ENCODE measurements at places on chromosomes 5 and 9.

DNA sequence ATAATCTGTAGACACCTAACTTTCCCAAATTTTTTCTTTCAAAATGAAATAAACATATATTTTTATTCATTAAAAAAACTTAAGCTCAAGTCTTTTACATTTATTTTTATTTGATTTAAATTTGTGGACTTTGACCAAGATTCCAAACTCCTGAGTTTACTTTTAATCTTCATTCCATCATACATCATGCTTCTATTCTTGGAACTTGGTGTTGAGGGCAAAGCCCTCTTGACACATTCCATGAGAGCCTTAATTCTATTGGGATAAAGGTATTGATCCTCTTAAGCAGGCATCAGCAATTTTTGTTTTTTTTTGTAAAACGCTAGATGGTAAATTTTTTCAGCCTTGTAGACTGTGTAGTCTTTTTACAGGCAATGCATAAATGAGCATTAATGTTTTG is 53.6 kb downstream of the FBXO4 start:
- DNase-seq: no peak

GRCh38 chr5:38468978-38469706 is 87.3 kb downstream of the LIFR start:
- no peak for DNase-seq

DNA sequence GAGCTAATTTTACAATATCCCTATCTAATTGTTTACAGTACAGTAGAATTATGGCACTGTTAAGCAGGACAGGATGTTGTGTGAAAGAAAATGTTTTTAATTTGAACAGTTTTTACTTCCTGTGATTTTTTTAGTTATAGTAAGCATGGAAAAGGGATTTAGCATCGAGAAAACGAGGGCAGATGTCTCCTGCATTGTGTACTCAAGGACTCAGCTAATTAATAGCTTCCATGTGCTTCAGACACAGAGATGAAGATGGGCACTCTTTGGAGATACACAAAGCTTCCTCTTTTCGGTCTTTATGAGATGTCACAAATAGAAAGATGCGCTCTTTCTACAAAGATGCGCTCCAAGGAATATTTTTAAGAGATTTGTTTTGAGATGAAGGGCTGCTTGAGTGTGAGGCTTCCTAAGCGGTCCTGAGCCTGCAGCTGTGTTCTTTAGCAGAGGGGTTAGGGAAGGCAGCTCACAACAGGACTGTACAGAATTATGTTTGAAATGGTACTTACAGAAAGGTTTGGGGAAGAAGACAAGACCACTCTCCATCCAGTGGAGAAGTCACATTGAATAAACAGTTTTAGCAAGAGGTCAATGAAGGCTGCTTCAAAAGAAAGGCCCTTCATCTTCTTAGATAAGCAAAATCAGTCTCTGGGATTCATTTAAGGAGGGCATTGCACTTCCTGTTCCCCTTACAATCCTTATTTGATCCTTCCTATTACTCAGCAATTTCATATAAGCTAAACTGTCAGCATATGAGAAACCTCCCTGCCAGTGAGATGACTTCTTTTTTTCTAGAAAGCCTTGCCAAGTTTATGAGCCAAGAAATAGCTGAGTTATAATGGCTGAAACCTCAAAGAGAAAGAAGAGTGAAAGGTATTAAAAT is 311.5 kb downstream of the EFNA5 start:
- DNase-seq: no peak

DNA sequence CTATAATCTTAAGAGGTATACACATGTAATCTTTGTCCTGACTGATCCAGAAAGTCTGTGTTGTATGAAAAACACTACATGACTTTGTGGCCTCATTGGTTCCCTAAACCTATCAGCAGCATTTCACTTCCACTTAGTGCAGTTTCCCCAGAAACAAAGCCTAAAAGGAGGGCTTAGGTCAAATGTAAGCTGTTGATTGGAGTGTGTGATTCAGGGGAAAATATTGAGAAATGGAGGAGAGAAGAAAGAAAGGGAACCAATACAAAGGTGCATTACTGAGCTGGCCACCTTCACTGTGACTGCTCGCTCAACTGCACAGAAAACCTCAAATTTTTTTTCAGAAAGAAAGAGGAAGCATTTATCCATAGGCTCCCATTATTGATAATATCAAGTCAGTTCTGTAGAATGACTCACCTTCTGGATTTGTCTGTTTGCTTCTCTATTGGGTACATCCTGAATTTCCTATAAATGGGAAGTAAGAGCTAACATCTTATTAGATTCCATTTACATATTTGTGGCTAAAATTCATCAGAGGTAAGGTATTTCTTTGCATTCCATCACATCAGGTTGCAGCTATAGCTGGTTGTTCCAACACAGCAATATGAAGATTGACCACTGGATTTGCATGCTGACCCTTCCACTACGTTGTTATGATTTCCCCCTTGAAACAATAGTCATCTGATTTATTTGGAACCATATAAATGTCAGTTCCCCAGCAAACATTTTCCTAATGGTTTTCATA is 10.3 kb upstream of the FST start:
- DNase-seq: no peak

DNA sequence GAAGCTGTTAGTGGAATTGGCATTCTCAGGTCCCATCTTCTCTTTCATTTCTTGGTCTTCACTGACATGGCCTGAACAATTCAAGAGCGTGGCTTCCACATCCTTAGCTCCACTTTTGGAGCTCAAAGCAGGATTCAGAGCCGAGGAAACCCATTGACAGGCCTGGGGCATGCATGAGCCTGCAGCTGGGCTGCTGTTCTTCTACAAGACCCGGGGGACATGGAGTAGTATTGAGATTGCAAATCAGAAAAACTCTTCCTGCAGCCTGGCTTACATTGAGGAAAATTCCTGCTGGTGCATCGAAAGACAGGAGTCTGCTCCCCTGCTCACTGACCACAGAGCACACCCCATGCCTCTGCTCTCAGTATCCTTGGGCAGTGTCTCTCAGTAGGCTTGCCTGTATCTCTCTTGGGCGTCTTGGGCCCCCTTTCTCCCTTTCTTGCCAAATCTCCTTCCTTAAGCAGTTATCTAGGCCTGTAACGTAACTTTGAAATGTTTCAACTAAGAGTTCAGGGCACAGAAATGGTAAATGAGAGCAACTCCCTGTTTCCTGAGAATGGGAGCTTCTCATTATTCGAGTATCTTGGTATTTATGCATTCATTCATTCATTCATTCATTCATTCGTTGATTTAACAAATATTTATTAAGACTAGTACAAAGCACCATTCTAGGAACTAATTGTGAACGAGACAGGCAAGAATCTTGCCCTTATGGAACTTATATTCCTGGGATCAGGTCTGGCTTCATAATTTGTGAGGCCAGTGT is 603.6 kb upstream of the CLINT1 start:
- no peak for DNase-seq

DNA sequence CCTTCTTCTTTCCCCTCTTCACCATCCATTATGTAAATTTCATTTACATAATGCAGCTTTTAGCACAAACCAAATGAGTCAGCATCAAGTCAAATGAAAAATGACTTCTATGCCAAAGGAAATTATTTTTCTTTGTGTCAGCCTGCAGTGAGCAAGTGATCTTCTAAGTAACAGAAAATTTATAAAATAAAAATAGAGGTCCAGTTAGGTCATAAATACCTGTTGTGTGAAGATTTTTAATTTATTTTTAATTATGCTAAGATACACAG is 16.7 kb upstream of the THG1L start:
- no peak for DNase-seq
